Coronary artery (tissue), 2 donors: ENCODE measurements at places on chromosomes 16 and 17.
A peak's percentile ranks its signal among the peaks of the same experiment; 100 is the strongest.

DNA sequence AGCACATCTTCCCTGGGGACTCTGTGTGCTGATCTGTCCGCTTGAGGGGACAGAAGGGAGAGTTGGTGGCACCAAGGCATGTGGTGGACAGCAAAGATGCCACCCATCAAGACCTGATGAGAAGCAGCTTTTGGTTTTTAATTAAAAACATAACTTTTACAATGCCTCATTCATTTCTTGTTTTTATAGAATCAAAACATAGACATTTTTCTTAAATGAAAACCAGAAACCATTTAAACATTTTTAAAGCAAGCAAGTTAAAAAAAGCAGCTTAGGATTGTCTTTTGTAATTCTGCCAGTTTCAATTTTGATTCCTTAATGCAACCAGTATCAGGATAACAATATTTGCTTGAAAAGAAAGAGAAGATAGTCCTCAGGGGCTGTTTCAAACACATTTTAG is 123.7 kb upstream of the AXIN2 start:
- DNase-seq, result no peak

DNA sequence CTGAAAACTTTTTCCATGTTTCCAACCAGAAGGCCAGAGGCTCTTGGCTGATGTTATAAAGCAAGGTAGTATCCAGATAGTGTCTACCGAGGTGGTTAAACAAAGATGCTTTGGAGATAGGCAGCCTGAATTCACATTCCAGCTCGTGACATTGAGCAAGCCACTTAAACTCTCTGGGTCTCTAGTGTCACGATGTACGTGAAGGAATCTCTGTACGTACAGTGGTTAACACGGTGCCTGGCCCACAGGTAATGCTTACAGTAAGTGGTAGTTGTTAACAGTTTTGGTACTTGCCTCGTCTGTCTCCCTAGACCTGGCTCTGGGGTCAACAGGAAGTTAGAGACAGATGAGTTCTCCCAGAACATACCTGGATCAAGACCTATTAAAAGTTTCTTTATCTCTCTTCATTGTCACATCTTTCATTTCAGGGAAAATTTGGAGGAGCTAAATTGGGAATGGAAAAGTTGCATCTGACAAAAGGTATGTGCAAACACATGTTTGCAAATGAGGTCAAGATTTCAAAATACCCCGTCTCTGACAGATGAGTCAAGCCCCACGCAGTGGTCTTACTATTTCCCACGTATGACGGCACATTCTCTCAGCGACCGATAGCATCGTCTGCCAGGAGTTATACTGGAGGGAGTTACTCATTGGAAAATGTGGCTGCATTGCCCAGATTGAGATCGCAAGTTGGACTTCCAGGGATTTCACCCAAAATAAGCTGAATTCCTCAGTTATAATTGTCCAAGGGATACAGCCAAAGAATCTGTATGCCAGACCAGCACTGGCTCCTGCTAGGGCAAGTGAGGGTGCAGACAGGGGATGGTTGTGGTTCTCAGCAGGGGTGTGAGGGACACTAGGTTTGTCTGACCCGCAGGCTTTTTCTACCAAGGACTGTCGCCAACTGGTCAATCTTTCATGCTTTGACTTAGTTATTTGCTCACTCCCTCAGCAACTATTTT is 18.9 kb upstream of the MYH10 start:
- peak; percentile 93 for DNase-seq

- no peak for DNase-seq
Measured at GRCh38 chr16:72473631-72474030, 301.7 kb upstream of the PMFBP1 start.

DNA sequence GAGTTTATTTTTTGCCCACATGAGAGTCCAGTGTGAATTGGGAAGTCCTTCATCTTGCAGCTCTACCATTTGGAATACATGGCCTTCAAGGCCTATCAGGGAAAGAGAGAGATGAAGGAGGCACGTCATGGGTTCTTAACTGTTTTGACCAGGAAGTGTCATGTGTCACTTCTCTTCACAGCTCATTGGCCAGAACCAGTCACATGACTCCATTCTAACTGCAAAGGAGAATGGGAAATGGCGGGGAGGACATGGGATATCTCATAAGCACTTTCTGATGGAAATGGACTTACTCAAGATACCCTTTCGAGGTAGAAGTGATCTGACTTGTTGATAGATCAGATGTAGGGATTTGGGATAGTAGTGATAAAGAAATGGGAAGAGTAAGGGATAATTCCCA is 57.9 kb upstream of the CES5A start:
- DNase-seq, result no peak

- no peak for DNase-seq
Measured at GRCh38 chr17:28901866-28902818, 737 bp downstream of the DHRS13 start.

GRCh38 chr17:20189302-20189701 is 180.1 kb downstream of the SPECC1 start:
- DNase-seq, result no peak

DNA sequence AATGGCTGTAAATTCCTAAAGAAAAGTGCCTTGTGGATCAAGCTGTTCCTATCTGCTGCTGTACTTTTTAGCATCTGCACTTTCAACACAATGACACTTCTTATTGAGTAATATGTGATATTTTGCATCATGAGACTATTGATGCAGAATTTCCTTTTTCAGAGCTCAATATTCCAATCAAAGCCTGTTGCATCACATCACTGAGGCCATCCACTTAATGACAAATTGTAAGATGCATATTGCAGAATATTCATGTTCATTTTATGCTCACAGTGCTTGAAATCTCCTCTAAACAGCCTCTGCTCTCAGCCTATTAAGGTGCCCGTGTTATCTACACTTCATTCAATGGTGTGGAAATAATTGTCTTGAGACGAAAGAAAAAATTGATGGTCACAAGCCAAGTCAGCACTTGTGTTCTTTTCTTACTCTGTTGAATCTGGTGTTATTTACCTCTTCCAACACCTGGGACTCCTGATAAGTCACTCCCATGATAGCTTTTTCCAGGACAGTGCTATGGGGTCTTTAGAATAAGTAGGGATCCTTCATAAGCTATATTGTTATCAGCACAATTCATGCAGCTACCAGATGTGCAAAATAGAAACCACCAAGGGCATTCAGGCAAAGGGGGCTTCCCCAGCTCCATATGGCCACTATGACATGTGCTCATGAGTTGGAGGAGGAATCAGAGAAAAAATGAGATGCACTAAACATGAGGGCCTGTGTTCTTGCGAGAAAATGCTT is 9.3 kb upstream of the SKAP1 start:
- DNase-seq, result no peak

GRCh38 chr16:55350984-55351383 is 27.0 kb downstream of the IRX6 start:
- no peak for DNase-seq

DNA sequence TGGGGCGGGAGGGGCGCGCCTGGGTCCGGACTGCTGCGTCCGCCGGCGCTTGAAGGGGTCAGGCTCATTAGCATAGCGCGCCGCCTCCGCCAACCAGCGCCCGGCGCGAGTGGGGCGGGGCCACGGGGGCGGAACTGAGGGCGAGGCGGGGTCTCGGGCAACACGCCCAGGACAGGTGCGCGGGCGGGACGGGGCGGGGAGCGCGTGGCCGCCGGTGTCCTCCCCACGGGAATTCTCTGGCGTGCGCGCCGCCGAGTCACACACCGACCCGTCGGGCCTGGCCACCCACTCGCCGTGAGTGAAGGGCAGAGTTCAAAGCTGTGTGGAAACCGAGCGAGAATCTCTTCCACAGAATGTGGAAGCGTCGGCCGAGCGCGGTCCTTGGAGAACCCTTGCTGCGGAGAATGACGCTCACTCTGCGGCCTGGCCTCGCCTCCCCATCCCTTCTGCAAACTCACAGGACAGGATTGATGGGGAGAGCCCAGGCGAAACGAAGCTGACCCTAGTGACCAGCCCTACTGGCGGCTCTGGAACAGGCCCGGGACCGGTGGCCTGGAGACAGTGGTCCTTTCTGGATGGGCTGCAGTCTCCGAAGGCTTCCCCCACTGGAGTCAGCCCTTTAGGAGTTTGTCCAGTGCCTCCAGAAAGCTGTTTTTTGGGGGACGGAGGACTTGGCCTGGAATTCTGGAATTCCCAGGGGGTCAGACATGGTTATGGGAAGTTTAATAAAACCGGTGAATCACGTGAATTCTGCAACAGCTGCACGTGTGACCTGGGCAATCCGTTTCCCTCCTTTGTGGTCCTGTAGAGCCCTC is at the start of gene SNAI3:
TSS of gene SNAI3 (minus strand) at position 69 of the 815 bp plus-strand sequence. CDS start 101 bp downstream, outside the sequence.
- DNase-seq, result no peak

DNA sequence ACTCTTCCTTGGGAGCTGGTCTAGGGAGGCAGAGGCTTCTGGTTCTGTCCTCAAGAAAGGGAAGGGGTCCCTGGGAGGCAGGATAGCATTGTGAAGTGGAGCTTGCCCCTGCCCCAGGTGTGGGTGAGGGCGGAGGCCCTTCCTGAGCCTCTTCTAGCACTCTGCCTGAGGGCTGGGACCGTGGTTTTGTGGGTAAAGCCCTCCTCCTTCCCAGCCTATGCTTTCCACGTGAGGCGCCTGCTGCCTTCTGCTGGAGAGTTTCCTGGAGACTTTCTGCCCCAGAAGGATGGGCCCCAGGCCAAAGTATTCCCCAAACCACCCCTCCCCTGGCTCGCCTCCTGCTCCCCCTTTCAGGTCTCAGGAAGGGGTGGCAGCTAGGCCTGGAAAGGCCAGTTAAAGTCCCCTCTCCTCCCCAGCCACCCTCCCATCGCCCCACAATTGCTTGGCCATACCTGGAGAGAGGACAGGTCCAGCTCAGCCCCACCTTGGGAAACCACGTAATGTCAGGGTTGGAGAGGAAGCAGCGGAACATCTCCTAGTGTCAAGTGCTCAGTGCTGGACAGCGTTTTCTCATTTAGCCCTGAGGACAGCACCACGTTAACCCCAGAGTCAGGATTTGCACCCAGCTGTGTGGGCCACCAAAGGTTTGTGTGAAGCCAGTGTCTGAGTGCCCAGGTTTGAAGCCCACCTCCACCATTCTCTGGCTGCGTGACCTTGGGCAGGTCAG is 5.6 kb downstream of the SBK1 start:
- no peak for DNase-seq

- DNase-seq, result no peak
Measured at GRCh38 chr17:50934161-50934560, 68.0 kb upstream of the TOB1 start.

GRCh38 chr16:61569028-61569427 is 467.2 kb downstream of the CDH8 start:
- DNase-seq, result no peak

GRCh38 chr17:74344658-74345057 is 17.0 kb downstream of the BTBD17 start:
- no peak for DNase-seq

DNA sequence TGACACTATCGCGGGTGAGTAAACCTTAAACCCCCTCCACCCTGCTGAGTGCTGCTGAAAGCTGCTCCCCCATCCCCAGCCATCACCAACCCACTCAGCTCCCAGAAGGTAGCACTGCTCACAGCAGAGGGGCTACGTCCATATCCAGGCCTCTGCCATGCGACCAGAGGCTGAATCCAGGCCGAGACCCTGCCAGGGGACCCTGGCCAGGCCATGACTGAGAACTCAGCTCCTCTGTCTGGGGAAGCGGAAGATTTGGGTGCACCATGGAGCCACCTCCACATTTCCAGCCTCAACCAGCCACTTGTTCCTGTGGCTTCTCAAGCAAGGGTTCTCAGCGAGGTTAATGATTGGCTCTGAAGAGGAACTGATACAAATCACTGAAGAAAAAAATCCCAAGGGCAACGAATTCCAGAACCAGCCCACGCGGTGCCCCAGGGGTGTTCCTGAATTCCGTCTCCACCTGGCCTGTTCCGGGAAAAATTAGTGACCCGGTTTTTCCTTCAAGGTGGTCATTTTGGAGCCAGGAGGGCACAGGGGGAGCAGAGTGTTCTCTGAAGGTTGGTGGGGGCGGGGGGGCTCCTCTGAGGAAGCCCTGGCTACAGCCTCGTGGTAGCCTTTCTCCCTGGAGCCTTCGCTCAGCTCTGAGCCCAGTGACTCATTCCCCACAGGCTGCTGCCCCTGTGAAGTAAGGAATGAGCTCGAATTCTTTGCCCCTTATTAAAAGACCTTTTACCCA is 9.3 kb upstream of the SLC16A5 start:
- no peak for DNase-seq

- DNase-seq, result no peak
Measured at GRCh38 chr17:66200685-66201092, 8.8 kb upstream of the CEP112 start.

GRCh38 chr16:56643080-56643778 is 4.8 kb downstream of the MT1A start:
- DNase-seq, result peak; percentile 90

- no peak for DNase-seq
Measured at GRCh38 chr16:47895146-47895545, 260.6 kb downstream of the ABCC12 start.

DNA sequence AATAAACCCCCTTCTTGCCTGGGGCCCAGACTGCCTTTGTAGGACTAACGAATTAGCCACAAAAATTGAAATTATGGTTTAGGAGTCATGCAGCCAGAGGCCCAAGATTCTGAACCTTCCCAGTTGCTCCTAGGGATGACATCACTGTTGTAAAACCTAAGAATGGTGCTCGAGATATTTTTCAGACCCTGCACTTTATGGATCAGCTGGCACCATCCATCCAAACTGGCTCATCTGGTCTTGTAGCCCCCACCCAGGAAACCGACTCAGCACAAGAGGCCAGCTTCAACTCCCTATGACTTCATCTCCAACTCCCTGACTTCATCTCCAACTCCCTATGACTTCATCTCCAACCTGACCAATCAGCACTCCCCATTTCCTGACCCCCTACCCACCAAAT is 10.9 kb upstream of the EVPL start:
- DNase-seq, result no peak

DNA sequence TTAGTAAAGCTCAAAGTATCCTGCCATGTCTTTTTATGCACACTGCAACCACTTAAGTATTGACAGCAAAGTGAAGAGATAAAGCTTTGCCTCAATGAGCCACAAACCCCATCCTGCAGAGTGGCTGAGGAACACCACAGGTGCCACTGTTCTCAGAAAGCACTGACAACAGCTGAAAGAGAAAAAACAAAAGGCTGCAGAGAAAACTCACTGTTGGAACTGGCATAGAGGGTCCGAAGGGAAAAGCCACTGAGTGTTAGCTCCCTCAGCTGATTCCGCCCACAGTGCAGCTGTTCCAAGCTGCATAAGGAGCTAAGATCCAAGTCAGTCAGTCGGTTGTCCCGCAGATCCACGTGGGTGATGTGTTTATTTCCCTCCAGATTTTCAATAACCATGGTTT is 48.3 kb downstream of the PHLPP2 start:
- no peak for DNase-seq

DNA sequence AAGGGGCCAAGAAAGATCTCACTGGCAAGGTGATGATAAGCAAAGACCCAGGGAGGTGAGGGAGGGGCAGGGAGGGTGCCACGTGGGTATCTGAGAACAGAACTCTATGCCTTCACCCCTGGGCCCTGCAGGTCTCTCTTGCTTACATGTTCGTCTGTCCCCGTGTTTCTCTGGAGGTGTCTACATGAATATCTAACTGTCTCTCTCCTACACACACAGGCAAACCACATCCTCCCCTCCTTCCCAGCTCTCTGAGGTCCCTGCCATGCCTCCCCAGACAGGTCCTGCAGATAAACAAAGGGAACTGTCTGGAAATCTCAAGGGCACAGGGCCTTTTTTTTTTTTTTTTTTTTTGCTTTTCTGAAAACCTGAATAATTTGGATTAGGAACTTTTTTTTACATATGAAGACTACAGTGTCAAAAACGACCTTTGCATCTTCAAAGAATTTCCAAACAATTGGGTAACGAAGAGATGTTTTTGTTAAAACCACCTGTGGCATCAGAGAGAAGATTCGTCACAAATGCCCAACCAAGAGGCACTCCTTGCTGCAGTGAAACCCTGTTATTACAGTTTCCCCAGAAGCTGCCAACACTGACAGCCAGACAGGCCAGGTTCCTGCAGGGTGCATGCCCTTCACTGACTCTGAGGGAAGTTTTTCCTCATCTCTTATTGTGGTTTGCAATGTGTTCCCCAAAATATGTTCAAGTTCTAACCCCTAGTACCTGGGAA is 17.8 kb downstream of the PLLP start:
- no peak for DNase-seq
